SHP77 (cell line): ENCODE measurements at places on chromosomes 6 and 20.
A peak's percentile ranks its signal among the peaks of the same experiment; 100 is the strongest.

- DNase-seq: no peak
These were observed 73.1 kb upstream of the C20orf144 start for GRCh38 chr20:33589059-33589458.

- no peak for DNase-seq
These were observed 72.5 kb downstream of the TNFRSF21 start for GRCh38 chr6:47237196-47237595.

- no peak for DNase-seq
These were observed 4.1 kb upstream of the RAB23 start for GRCh38 chr6:57226221-57226620.

GRCh38 chr6:4125933-4126864 is 9.2 kb downstream of the ECI2 start:
- DNase-seq: no peak

GRCh38 chr20:48975955-48976354 is 54.4 kb downstream of the ARFGEF2 start:
- DNase-seq: no peak

DNA sequence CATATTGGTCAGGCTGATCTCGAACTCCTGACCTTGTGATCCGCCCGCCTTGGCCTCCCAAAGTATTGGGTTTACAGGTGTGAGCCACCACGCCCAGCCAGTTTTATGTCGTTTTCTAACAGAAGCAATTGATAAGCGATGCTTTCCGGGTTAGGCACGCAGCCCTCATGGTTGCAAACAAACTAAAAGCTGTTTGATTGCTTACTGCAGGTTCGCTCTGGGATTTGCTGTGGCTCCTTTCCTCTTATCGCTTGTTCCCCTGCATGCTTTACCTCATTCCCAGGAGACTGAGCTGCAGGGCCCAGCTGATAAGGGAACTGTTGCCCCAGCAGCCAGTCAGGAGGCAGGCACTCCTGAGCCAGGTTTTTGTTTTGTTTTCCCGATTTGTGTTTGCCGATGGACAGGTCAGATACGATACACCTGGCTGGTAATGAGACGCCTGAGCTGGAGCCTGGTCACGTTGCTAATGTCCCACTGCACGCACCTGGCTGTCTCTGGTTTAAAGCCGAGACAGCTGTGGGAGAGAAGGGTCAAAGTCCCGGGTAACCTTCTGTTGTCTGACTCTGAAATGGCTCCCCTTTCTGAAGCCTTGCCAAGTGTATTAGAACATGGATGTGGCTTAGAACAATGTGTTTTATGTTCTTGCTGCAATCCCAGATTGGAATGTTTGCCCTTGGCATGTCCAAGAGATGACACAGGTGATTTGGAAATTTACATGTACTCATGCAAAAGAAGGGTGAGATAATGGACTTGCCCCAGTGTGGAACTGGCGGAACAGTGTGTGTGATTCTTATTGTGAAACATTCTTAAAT is 19.9 kb downstream of the DSP start:
- DNase-seq: peak; percentile 62

DNA sequence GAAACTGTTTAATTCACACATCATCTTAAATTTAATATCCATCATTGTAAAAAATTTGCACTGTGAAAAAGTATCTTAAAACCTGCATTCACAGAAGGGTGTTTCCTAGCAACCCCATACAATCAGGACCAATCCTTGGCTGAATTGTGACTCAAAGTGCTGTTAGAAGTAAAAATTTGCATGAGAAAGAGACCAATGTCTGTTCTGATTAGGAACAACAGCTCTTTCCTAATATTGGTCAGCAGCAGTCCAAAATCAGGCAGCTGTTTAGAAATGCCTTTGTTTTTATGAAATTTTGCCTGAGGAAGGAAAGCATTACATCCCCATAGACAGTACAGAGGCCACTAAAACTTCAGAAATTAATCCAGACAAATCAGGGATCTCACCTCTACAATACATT is 987.0 kb downstream of the HACE1 start:
- DNase-seq: no peak

DNA sequence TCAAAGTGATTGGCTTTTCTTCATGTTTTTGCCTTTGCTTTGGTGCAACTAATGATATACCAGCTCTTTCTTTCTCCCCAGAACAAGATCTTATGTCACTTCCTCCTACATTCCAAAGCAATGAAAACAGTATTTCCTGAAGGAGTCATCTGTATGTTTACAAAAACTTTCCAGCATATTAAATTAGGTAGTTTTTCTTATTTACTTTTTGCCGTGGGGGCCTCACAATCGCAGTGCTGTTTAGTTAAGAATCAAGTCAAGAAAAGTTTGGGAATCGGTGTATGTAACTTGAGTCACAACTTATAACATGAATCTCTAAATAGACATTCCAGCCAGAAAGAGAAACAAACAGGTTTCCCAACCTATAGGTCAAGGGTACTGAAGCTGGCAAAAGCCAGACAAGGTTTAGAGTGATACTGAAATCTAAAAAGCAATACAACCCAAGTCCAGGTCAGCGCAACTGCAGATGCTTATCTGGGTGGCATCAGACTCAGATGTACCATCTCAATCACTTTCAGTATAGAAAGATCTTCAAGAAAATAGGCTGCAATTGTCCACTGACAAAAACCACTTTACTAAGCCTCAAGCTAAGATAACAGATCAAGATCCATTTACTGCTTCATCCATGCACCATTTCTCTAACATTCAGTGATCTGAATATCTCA is 63.6 kb downstream of the IPCEF1 start:
- DNase-seq: no peak

- DNase-seq: no peak
These were observed 20.3 kb downstream of the BCKDHB start for GRCh38 chr6:80126657-80127345.

GRCh38 chr20:55095745-55096400 is 620.5 kb downstream of the DOK5 start:
- peak; percentile 38 for DNase-seq

- no peak for DNase-seq
These were observed 95.2 kb upstream of the HDGFL1 start for GRCh38 chr6:22473991-22474682.

- no peak for DNase-seq
These were observed 15.6 kb downstream of the RRBP1 start for GRCh38 chr20:17666481-17666880.

DNA sequence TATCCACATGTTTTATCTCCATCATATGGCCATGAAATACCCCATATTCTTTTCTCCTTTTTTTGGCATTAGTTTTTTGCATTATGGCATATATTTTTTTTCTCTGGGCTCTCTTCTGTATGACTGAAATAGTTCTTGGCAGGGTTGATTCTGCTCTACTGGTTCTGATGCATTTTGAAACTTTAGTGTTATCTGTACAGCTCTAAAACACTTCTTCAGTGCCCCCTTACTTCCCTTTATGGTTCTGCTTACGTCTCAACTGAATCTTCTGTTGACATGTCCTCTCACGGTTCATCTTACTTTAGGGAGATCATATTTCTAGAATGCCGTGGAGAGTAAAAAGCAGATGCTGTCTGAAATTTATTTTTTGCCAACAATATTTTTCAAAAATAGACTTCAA is 23.2 kb upstream of the TXNDC5 start:
- DNase-seq: no peak

- no peak for DNase-seq
These were observed 128.9 kb downstream of the BACH2 start for GRCh38 chr6:90167514-90168379.

- DNase-seq: no peak
These were observed 9.0 kb upstream of the TULP4 start for GRCh38 chr6:158303210-158303731.

- no peak for DNase-seq
These were observed 880.8 kb upstream of the SLC35B3 start for GRCh38 chr6:9315966-9316650.

GRCh38 chr6:13872681-13873080 is 52.1 kb upstream of the RNF182 start:
- DNase-seq: no peak

GRCh38 chr20:32441638-32442037 is 83.5 kb downstream of the ASXL1 start:
- DNase-seq: no peak

- DNase-seq: no peak
These were observed 27.9 kb upstream of the RTF2 start for GRCh38 chr20:56440346-56441007.

DNA sequence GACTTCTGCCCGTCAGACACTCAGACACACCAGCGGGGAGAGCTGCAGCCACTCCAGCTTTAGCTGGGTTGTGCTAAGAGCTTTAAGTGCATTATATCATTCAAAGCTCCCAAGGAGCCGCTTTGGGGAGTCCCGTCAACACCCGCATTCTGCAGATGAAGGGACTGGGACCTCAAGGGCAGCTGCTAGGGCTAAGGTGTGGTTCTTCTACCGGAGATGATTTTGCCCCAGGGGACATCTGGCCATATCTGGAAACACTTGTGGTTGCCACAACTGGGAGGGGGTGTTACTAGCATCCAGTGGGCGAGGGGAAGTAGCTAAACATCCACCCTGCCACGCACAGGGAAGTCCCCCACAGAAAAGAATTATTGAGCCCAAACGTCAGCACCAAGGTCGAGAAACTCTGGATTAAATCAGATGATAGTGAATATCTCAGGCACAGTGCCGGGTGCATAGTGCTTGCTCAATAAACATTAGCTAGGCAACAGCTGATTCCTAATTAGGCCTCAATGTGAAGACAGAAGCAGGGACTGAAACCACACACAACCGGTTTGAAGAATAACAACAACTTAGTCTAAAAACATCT is 29.6 kb downstream of the PMEPA1 start:
- DNase-seq: no peak
